Mucosa of gallbladder (tissue), 1 donor: ENCODE measurements at places on chromosomes 5 and 9.

DNA sequence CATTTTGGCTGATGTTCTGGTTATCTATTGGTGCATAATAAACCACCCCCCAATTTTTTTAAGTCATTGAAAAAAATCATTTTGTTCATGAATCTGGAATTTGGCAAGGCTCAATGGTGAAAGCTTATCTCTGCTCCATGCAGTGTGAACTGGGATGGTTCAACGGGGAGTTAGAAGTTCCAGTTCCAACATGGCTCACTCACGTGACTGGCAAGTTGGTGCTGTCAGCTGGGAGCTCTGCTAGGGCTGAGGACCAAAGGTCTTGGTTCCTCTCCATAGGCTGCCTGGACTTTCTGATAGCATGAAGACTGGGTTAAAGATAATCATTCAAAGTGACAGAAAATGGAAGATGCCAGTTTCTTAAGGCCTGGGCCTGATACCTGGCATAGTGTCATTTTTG lies 3.1 kb upstream of the SPATA24 start:
- DNase-seq, result no peak

DNA sequence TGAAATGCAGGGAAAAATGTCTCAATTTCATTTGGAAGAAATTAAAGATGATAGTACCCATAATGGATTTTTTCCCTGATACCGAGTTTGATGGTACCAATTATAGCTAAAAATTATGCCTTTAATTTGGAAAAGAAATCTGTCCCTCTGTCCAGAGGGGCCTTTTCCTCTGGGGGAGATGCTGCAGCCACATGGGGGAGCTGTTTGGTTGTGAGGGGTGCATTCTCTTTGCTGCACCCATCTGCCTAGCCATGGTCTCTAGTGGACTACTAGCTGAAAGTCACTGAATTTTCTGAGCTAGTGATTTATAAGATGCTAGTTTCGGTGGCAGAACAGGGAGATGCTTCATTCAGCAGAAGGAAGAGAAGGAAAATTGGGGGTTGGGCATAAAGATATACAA lies 9.6 kb downstream of the SEC61B start:
- no peak for DNase-seq

DNA sequence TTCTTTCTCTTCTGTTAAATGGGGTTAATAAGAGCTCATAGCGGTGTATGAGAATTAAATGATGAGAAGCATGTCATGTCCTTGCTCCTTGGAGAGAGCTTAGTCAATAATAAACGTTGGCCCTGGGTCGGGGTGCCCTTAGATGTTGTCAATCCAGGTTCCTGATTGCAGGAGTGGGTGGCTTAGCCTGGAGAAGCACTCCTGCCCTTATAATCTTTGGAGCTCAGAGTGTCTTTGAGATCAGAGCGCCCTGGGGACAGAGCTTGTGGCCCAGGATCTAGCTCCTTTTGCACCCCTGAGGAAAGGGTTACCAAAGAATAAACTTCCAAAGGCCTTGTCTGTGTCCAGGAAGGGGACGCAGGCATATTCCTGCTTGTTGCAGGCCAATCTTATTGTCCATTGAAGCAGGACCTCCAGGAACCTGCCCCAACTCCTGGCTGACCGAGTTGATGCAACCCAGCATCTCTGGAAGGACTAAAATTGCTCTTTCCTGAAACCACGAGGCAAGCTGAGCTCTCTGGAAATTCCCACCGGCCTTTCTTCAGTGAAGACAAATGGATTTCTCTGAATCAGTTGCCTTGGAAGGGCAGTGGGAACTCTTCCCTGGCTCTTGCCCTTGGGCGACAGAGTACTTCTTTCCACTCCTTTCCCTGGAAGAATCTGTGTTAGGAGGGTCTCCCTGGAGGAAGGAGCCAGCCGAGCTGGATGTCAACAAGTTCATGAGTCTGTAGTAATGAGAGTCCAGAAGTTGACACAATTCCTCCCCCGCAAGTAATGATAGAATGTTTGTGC lies 6.4 kb upstream of the AMBP start:
- no peak for DNase-seq

DNA sequence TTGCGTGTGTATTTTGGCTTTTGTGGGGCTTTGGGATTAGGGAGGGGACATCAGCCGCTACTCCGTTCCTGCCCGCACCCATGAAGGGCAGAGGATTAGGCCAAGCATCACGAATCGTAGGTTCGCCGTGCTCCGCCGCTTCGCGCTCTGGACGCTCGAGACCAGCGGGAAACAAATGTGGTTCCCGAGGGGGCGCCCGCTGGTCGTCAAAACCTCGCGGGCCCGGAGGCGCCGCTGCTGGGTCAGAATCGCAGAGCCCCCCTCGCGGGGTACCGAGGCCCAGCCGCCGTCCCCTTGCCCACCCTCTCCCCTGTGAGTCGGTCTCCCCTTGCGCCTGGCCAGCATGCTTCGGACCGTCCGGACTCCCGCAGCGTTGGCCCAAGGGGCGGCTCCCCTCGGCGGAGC lies 2.3 kb upstream of the PAX5 start:
- no peak for DNase-seq

DNA sequence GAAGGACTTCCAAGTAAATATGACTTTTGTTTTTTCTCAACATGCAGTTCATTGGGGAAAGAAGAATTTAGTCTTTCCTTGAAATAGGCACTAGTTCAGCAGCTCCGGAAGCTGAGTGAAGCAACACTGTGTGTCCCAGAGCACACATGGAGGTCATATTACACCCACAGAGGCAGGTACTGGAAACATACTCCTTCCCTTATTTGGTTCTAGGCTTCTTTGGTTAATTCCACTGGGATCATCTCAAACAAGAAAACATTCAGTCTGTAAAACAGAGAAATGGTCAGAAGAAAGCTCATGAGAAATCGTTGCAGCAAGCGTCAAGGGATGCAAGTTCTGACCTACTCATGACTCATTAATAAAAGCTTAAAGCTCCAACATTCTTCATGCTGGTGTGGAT lies 175.1 kb upstream of the PCSK5 start:
- DNase-seq, result no peak

- no peak for DNase-seq
These were observed 1336.1 kb upstream of the CDH9 start for GRCh38 chr5:28374492-28374967.

DNA sequence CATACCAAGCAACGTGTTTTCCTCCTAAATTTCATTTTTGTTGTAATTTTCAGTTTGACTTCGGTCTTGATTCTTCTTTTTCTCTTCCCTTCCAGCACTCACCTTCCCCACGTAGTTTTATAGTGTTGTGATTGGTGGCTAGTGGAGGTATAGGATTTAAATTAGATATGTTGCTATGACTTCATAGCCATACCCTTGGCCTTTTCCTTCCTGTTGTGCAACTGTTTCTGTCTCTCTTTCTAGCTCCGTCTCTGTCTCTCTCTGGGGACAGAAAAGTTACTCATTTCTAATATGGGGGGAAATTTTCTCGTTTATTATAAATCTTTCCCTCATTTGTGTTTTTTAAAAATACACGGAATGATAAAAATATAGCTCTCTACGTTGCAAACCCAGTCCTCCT lies 20.6 kb upstream of the C5orf24 start:
- DNase-seq, result no peak

DNA sequence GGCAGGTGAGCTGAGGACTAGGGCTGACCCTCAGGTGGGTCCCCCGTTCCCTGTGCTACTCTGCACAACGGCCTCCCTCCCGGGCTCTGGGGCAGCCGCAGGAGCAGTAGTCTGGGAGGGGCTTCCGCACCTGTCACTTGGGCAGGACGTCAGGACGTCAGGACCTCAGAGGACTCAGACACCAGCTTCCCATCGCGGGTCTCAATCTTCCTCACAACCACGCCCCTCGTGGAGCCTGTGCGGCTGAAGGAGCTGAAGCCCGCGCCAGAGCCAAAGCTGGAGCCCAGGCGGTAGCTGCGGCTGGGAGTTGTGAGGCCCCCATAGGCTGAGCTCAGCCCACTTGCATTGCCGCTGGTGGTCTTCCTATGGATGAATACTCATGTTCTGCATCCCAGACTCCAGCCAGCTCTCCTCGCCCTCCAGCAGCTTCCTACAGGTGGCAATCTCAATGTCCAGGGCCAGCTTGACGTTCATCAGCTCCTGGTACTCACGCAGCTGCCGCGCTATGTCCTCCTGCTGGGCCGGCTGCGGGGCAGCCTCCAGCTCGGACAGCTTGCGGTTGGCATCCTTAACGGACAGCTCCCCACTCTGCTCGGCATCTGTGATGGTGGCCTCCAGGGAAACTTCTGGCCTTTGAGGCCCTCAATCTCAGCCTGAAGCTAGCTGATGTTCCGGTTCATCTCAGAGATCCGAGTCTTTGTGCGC lies 381.4 kb upstream of the RGMB start:
- DNase-seq, result no peak

- DNase-seq, result no peak
These were observed 93.8 kb downstream of the ANKRD18A start for GRCh38 chr9:38526591-38526990.

DNA sequence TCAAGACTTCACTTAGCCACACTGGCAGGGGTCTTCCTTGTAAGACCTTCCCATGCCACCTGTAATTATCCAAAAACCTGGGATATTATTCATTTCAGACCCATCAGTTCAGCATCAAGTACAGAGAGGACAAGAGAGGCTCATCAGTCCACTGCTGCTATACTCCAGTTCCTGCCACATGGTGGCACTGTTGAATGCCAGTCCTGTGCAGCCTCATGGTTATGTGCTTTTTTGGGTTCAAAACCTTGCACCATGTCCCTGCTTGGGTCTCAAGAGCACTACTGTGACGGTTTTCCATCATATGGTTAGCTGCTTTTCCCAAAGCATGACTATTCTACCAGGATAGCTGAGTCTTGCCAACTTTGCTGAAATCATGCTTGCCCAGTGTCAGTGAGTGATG lies 8.5 kb downstream of the PTGS1 start:
- DNase-seq, result no peak

DNA sequence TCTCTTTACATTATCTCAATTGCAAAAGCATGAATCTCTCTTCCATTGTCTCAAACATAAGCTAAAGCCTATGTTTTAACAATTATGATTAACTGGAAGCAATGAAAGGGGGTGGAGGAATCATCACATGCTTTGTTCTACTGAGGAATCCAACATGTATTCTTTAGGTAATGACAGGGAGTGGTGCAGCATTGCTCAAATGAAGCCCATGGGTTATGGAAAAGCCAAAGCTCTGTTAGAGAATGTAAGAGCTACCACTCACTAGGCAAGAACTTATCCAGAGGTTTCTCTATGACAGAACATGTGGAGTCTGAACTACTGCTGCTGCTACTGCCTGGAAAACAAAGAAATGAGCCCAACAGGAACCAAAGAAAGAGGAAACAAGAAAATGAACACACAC lies 28.7 kb downstream of the KIF3A start:
- no peak for DNase-seq

DNA sequence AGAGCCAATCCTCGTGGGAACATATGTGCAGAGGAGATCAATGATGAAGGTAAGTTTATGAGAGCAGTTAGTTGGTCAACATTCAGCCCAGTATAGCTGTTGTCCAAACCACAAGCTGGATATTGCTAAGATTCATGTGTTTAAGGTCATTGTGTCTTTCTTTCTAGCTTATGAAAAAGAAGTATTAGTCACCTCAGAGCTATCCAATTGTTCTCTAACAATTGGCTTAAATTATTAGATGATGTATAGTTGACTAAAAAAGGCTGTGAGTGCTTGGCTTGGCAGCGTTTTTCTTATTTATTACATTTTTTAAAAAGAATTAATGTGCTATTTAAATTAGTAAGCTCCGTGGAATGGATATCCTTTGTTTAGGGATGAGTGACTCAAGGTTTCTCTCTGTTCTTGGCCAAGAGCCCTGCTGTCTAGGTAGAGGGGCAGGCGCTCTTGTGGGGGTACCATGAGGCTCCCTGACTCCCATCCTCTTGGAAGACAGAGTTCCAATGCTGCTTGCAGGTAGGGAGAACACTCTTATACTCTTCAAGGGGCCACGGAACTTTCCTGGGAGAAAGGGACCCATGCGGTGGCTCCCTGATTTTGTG lies 487.4 kb downstream of the IRX1 start:
- DNase-seq, result no peak

DNA sequence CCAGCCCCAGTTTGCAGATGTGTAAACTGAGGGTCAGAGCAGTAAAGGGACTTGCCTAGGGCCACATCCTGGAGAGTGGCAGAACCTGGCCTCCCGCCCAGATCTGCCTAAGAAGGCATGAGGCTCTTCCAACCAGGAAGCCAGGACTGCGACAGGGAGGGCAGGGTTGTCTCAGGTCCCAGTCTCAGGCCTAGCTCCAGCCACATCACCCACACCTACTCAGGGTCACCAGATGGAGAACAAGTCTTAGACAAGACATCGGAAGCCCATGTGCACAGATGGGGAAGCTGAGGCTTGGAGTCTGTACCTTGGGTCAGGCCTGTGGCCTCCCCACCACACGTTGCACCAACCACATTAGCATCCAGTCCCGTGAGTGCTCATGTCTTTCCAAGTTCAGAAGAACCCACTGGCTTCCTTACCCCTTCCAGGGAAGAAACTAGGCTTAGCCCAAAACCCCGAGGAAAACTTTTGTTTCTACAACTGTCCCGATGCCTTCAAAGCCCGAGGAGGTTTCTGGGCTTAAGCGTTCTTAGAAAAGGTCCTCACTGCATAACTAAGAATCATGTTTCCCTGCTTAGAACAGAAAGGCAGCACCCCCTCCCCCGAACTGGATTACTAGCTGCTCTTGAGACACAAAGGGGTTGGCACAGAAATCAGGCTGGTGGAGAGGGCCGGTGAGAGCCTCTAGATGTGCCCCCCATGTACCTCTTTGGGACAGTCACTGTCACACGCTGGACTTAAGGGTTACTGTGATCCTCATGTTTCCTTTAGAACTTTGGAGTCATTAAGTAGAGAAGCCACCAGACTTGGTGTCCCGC lies 2.2 kb downstream of the FAM78A start:
- no peak for DNase-seq
